Activated CD8-positive, alpha-beta memory T cell treated with anti-CD3 and anti-CD28 coated beads for 4 hours (primary cell): ENCODE measurements at places on chromosomes 5 and 9.

- no peak for DNase-seq
Observed at GRCh38 chr9:18857769-18858168, 175.2 kb downstream of the SAXO1 start.

DNA sequence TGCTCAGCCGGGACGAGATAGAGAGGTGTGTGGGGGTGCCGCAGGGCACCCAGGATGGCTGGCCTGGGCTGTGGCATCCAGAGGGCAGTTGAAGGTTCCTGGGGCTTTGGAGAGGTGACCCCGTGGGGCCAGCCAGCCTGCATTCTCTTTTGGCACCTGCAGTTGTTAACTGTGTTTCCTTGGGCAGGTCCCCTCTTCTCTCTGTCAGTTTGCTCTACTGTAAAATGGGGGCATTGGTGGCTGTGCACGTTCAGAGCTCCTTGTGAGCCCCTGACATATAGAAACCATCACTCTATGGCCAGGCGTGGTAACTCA lies 8.5 kb downstream of the ZDHHC12 start:
- no peak for DNase-seq

DNA sequence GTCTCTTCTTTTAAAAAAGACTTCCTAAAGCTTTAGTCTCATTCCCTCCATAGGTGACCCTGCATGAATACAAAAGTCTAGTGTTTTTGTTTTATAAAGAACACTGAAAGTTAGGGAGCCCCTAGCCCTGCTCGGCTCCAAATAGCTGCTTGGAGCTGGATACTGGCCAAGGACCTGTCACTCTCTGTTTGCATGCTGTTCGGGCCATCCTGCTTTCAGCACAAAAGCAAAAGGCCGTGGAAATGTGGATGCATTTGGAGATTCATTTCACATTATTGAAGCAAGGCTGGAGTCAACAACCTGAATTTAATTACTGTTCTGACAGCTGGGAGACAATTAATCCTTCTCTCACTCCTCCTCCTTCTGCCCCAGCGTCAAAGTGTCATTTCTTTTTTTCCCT lies 151.7 kb upstream of the NMUR2 start:
- DNase-seq = no peak

DNA sequence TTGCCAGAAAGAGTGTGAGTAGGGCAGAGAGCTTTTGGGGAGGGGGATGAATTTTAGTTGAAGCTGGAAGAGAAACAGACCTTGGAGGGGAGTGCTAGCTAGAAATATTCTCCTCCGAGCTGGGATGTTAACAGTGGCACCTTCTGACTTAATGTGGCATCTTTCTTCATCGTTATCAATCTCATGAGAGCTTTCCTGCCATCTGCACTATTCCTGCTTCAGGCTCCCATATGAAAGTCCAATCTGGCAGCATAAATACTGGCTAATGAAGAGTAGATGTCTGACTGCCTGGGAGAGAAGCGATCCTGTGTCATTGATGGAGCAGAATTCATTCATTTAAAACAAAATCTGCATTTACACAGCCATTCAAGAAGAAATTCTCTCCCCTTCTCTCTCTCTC lies 284.5 kb downstream of the TMEM38B start:
- no peak for DNase-seq

DNA sequence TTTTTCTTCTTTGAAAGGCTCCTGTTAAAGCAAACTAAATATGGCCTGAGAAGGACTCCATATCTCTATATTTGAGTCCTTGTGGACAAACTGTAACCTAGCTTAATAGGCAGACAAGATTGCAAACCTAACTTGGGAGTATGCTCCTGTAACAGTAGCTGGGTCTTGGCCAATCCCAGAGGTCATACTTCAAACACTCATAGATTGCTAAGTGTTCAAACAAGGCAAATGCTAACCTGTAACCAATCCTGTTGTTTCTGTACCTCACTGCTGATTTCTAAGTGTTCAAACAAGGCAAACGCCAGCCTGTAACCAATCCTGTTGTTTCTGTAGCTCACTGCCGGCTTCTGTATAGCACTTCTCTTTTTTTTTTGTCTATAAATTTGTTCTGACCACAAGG lies 50.6 kb upstream of the CLK4 start:
- no peak for DNase-seq

DNA sequence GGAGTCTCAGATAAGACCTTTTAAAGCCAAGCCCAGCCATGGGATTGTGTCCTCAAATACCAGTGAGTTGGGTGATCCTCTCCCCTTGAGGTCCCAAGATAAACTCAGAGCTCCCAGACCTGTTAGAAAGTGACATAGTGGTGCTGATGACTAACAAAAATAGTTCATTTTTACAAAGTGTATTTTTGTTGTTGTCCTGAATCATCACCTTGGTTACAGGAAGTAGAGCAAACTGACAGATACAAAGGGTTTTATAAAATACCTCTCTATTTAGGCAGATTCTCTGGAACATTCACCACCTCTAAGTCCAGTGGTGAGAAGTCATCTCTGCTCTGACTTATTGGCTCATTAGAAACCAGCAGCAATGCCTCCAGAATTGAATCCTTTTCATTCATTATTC lies 259.3 kb downstream of the CEMIP2 start:
- DNase-seq = no peak

GRCh38 chr9:74874220-74874619 lies 13.5 kb downstream of the TRPM6 start:
- no peak for DNase-seq
